ENCODE measurements at places on chromosomes 6 and 20.

DNA sequence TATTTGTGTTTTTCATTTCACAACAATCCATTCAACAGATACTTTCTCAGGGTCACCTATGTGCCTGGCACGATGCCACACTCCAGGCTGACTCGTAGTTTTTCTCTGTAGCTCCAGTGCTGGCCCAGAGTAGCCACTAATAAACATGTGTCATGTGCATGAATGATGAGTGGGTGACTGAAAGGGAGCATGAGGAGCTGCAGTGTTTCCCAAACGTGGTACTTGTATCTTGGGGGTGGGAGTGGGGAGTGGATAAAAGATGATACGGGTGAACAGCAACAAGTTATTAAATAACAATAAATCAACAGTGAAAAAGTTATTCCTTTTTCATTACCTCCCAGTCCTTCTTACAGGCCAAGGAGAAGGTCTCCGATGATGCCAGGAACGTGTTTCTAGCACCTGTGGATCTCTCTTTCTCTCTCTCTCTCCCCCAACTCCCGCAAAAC lies 17.1 kb downstream of the SRXN1 start:
- no peak for DNase-seq

- DNase-seq, result no peak
Measured at GRCh38 chr6:74366634-74367033, 670.6 kb downstream of the CD109 start.

DNA sequence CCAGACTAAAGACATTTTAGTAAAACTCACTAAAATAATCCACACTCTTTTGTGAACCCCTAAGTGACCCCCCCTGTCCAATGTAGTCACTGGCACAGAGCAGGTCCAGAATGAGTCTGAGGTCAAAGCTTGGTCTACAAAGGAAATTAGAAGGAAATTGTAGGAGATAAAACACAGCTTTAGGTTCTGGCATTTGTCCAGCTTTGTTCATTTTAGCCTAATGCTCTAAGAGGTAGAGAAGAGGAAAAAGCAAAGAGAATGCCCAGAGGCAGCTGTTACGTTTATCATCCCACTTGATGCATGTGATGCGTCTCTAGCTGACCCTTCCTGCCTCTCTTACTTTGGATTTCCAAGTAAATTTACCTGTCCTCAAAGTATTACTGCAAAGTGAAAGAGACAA lies 62.5 kb downstream of the CNKSR3 start:
- no peak for DNase-seq

DNA sequence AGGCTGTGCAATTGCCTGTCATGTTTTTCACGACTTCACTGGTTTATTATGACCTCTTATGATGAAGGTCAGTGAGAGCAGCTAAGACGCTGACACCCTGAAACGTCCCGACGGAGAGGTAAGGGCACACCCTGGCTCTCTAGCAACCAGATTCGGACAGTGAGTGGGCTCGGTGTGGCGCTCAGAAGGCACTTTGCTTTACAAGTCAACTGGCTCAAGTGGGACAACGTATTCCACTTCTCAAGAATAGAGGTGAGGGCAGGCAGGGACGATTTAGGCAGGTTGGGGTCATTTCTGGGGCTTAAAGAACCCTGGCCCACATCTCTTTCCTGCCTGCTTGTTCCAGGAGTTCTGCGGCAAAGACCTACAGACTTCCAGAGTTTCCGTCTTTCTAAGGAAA lies 18.2 kb downstream of the RNASET2 start:
- no peak for DNase-seq

GRCh38 chr20:63309261-63310071 lies 16.5 kb downstream of the COL20A1 start:
- DNase-seq, result no peak

DNA sequence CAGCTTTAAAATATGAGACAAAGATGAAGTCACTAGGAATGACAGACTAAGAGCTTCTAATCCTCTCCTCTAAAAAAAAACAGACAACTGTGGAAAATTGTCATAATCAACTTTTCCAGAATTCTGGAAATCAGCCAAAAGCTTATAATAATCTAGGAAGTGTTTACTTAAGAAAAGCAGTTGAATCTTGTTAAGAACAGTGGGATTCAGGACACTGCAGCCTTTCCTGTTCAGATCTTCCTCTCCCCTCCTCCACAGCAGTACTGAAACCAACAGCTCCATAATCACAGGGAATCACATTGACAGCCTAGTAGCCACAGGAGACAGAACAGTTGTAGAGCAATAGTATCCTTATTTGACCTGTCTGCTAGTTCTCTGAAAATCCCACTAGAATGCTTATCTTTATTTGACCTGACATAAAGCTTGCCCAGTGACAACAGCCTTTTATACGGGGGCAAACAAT lies 41.6 kb downstream of the IBTK start:
- no peak for DNase-seq

- DNase-seq, result no peak
Measured at GRCh38 chr6:151614630-151615029, 120.8 kb downstream of the CCDC170 start.

- no peak for DNase-seq
Measured at GRCh38 chr6:22249711-22250350, 47.0 kb downstream of the PRL start.

- no peak for DNase-seq
Measured at GRCh38 chr6:144898052-144898689, 613.0 kb downstream of the UTRN start.

DNA sequence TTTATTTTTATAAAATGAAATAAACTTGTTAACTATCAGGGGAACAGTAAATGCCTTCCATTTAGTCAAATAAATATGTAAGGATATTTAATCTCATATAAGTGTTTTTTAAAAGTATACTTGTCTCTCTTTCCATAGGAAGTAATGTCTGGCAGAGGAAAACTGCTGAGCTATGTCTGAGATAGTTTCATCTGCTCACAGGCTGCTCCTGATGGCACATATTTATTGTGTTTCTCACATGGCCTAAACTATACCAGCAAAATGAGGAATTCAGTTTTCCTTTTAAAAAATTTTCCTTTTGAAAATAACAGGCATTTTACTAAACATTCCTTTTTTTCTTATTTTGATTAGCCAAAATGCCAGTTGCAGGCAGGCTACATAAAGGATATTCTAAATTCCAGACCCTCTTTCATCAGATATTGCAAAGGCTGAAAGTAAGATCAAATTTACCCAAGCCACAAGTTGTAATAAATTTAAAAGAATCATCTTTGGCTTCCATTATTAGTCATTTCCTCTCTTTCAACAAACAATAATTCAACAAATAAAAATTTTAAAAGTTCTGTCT lies 60.1 kb upstream of the RNF146 start:
- DNase-seq, result no peak

GRCh38 chr6:113881478-113881980 lies 24.4 kb downstream of the MARCKS start:
- DNase-seq, result no peak

GRCh38 chr6:157895585-157895984 lies 72.5 kb downstream of the SNX9 start:
- DNase-seq, result no peak
